ENCODE measurements at places on chromosomes 3 and 15.

DNA sequence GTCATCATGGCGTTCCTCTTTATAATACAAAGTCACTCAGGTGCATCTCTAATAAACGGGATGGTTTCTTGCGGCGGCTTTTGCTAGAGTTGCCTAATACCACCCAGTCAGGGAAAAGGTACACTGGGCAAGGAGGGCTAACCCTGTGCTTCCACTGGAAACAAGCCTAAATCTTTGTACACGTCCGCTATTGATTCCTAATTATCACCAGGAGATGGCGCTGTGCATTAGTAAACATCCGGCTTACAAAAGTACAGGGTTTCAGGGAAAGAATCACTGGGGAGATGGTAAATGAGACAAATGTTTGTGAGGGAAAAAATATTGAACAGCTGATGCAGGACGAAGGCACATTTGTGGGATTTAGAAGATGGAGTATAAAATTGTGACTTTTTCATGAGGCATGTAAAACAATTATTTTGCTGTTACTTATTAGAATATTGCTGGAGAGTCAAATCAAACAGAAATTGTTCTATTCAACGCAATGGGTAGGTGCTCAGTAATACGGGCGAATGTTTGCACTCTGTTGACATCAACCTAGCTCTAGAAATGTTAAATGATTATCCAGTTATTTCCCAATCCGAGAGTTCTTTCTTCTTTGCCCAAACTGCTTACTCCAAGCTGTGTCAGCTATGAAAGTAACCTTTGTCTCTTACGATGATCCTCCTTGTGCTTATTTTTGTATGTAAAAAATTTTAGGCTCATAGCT lies 50.6 kb downstream of the GMNC start:
- peak; percentile 57 for DNase-seq

GRCh38 chr3:13276438-13277195 lies 143.5 kb downstream of the NUP210 start:
- DNase-seq = no peak

GRCh38 chr3:112817797-112818196 lies 28.9 kb downstream of the CD200R1L start:
- DNase-seq = no peak

GRCh38 chr15:58224068-58224467 lies 85.9 kb downstream of the AQP9 start:
- no peak for DNase-seq

GRCh38 chr3:120203016-120203415 lies 82.0 kb downstream of the GPR156 start:
- DNase-seq = no peak

Measured in endothelial cell (in vitro differentiated cells).